ENCODE measurements at places on chromosomes 3 and 15. TPM values are rescaled to one million over a fixed set of nuclear protein-coding genes. Genes with fewer than 3 reads are reported as not detected.

GRCh38 chr3:14329116-14329830 lies 73.1 kb upstream of the SLC6A6 start:
- H3K27ac ChIP-seq = no peak overlapping the region
- no peaks in the 10 kb centered on the region for H3K36me3 ChIP-seq

VIPR1 gene
- 0.34 TPM for total RNA-seq

IQCF5 gene
- total RNA-seq = not detected

NKTR gene
- 70.3 TPM for total RNA-seq

LRRC49 gene
- not detected for total RNA-seq

- no peaks in the 10 kb centered on the region for H3K27me3 ChIP-seq
- no peak overlapping the region for H3K4me3 ChIP-seq
- no peaks in the 10 kb centered on the region for H3K36me3 ChIP-seq
- H3K4me1 ChIP-seq = no peaks in the 10 kb centered on the region
Measured at GRCh38 chr3:80785475-80785874, 976.0 kb downstream of the GBE1 start.

- no peak overlapping the region for H3K4me3 ChIP-seq
- H3K36me3 ChIP-seq = no peaks in the 10 kb centered on the region
- no peaks in the 10 kb centered on the region for H3K27me3 ChIP-seq
Measured at GRCh38 chr3:4721511-4721911, 228.4 kb downstream of the ITPR1 start.

C3orf80 gene
- 0.75 TPM for total RNA-seq

SOX14 gene
- total RNA-seq = not detected

DNA sequence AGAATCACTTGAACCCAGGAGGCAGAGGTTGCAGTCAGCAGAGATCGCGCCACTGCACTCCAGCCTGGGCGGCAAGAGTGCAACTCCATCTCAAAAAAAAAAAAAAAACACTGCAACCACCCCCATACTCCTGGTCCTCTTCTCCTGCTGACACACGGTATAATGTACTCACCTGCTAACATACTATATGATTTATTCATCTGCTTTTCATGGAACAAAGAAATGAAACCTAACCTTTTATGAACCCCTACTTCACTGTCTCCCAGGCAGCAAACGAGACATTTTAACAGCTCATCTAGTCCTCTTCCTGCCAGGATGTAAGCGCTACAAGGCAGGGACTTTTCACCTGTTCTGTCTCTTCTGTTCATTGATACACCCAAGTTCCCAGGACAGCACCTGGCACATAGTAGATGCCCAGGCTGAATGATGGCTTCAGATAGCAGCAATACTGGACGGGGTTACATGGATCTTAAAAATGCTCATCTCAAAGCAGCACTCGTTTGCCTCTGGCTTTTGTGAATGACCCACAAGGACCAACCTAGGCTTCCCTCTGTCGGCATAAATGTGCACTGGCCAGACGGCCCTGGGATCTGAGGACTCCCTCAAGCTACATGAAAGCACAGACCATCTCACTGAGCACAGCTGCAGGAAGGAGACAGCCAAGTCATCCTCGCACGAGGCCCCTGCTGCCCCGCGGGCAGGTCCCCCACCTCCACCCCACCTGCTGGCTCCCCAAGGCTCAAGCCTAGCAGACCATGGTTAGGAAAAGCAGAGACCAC lies 20.3 kb downstream of the XXYLT1 start:
- H3K27ac ChIP-seq = no peak overlapping the region
- H3K27me3 ChIP-seq = no peaks in the 10 kb centered on the region
- DNase-seq = no peak
- no peak overlapping the region for H3K4me3 ChIP-seq
- H3K36me3 ChIP-seq = no peaks in the 10 kb centered on the region
- H3K4me1 ChIP-seq = peaks cover 23% of the 10 kb centered on the region

Data from K562 (cell line).